Femur (tissue), 1 donor: ENCODE measurements at places on chromosomes 13 and 19.

DNA sequence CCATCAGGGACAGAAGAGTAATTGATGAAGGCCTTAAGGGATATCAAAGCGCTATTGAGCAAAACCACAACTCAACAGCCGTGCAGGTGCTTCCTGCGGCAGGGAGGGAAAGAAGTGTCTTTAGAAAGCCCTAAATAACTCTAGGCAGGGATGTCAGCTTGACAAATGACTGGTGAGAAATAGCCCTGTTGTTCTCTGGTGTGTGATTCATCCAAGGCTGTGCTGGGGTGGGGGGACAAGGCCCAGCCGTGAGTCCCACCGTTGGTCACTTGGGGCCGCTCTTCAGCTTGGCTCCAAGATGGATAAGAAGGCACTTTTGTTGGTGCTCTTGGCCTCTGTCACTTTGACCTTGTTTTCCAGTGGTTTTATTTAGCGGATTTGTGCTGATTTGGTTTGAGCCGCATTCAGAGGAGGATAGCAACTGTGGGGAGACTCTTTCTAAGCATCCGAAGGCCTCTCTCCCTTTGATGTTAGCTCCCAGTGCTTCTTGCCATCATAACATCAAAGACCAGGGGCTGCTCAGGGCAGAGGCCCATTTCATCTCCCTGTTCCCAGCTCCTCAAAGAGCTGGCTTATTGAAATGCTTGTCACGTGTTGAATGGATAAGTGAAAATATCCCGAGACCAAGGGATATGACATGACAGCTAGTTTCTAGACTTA, 130.3 kb upstream of the SERP2 start:
- peak; percentile 58 for DNase-seq

DNA sequence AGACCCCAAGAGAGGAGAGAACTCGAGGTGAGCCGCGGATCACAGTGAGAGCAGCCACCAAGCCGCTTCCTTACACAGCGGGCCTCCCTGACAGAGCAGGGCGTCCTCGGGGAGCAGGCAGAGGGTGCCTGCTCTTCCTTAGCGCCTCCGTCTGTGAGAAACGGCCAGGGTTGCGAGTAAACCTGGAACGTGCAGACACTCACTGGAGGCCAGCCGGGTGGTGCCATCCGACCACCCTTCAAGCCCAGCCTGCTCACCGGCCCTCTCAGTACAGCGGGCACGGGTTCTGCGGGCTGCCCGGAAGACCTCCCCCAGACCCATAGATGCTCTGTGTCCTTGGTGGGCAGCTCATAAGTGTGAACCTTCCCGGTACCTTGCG, 9.6 kb downstream of the DOT1L start:
- peak; percentile 17 for DNase-seq

DNA sequence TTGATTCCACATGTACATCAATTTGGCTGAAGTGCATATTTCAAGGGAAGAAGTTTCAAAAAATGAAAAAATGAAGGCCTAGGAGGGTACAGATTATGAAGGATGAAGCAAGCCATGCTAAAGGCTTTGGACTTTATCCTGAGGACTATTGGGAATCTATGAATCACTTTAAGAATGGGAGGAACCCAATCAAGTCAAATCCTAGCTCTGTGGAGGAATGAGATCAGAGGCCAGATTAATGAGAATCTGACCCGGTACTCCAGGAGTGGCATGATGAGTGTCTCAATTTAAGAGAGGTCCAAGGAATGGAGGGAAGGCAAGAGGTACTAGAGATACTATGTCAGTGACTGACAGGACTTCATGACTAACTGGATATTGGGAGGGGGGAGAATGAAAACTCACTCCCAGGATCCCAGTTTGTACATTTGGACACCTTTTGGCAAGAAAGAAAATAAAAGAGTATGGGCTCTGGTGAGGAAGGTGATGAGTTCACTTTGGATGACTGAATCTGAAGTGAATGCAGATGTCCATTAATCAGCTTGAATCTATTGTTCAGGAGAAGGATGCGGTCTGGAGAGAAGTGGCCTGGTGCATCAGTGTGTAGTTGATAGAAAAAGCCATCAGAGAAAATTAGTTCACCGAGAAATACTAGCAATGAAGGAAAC, 349.0 kb downstream of the EFNB2 start:
- no peak for DNase-seq

GRCh38 chr13:102333320-102334198, 68.3 kb downstream of the FGF14 start:
- no peak for DNase-seq

GRCh38 chr19:56110515-56111448, 10.3 kb downstream of the ZNF787 start:
- peak; percentile 64 for DNase-seq
